ENCODE measurements at places on chromosomes 2 and 18.

GRCh38 chr2:23649819-23650218, 264.8 kb downstream of the KLHL29 start:
- no peak for DNase-seq

GRCh38 chr2:54966165-54966832, 84.0 kb downstream of the RTN4 start:
- DNase-seq = no peak

DNA sequence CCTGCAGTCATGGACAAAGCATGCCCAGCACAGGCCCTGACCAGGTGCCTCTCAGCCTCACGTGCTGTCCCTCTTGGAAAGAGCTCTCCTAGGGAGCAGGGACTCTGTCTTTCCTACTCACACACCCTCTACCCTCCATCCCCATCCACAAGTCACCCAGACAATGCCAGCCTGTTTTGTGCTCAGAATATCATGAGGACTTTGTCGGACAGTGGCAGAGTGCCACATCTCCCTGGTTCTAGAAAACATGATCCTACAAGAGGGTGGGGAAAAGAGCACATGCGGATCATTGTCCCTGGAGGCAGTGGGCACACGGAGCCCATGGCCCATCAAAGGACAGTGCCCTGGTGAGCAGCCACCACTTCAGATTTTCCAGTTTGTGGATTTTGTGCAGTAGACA, 3.7 kb upstream of the MAL start:
- DNase-seq = no peak

DNA sequence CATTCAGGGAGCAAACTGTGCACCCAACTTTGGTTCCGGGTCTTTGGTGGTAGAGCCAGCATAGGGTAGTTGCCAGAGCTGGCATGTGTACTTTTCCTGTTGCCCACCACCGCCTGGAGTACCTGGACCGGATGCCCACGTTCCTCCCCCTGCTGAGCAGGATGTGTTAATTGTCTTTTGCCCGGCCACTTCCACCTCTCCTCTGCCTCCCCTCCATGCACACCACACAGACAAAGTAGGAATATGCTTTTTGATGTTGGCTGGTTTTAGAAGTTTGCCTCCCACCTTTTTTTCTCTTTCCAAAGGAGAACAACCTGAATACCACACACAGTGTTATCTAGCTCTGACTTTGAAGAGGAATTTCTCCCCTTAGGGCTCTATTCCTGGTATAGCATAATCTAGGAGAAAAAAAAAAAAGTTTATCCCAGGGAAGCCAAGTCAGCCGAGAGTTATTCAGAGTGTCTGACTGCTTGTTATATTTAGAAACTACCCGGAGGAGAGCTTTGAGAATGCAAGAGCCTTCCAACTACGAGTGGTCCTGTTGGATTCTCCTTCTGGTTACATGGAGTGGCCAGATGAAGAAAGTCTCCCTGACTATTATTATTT, 111.9 kb downstream of the SETBP1 start:
- DNase-seq = no peak

Measured in stimulated activated CD4-positive, alpha-beta T cell treated with anti-CD3 and anti-CD28 coated beads, Interleukin-4, amount 100 ng/mL, for 24 hours (primary cell).